ENCODE measurements at places on chromosomes 16 and 17.

DNA sequence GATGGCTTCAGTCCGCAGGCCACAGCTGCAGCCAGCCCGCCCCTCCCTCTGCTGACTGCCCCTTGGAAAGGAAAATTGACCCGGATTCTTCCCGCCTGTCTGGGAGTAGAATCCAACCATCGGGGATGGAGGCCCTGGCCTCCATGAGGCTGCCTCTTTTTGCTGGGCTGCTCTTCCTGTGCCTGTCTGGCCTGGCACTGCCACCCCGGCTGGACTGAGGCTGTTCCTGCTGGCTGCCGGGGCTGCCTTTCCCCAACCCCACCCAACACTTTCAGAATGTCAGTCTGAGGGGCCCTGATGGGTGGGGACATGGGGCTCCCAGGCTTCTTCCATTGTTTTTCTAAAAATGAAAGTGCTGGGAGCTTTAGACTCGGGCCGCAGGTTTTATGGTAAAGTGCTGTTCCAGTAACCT is 7.3 kb downstream of the BAHCC1 start:
- no peak for DNase-seq

GRCh38 chr17:39919087-39919683 is 750 bp upstream of the GSDMB start:
- DNase-seq = no peak

GRCh38 chr17:39618246-39618913 is 8.4 kb upstream of the PPP1R1B start:
- DNase-seq = no peak

- no peak for DNase-seq
Measured at GRCh38 chr17:75013092-75013559, 656 bp downstream of the MRPL58 start.

DNA sequence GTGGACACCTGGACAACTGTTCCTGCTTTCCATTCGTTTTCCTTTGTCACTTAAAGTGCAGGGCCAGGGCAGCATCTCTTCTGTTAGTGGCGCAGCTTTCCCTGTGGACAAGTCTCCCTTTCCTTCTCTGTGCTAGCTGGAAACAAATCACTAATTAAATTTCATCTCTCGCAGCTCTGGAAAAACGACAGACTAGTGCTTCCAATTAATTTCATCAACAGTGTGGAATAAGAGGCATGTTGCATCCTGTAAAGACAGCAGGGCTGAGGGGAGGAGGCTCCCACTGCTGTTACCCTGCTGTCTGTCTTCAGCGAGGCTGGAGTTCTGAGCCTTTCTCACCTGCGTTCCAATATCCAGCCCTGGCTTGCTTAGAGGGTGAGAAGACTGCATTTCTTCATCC is 352.1 kb upstream of the HSBP1 start:
- DNase-seq = no peak

GRCh38 chr17:77400445-77400870 is 259.7 kb downstream of the SEC14L1 start:
- DNase-seq = peak; percentile 71

- no peak for DNase-seq
Measured at GRCh38 chr17:41071606-41072360, 6.1 kb upstream of the KRTAP2-4 start.

GRCh38 chr17:7019367-7019766 is 3.5 kb upstream of the BCL6B start:
- DNase-seq = no peak

DNA sequence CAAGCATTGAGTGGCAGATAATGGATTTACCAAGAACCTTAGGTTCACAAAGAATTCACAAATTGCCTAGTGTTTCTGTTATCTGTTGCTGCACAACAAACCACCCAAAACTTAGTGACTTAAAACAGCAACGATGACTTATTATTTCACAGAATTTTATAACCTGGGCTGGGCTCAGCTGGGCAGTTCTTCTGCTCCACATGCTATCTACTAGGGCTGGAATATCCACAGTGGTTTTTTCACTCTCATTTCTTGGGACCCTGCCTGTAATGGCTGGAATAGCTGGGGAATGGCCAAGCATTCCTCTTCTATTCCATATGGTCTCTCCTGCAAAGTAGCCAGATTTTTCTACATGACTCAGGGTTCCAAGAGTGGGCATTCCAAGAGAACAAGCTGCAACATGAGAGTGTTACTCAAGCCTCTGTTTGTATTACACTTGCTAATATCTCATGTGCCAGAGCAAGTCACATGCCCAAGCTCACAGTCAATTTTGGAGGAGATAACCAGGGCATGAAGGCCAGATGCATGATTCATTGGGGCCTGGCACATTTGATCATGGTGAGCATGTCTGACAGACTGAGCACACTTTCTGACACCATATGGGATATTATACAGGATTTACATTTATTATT is 4.9 kb upstream of the PSMD7 start:
- DNase-seq = no peak

DNA sequence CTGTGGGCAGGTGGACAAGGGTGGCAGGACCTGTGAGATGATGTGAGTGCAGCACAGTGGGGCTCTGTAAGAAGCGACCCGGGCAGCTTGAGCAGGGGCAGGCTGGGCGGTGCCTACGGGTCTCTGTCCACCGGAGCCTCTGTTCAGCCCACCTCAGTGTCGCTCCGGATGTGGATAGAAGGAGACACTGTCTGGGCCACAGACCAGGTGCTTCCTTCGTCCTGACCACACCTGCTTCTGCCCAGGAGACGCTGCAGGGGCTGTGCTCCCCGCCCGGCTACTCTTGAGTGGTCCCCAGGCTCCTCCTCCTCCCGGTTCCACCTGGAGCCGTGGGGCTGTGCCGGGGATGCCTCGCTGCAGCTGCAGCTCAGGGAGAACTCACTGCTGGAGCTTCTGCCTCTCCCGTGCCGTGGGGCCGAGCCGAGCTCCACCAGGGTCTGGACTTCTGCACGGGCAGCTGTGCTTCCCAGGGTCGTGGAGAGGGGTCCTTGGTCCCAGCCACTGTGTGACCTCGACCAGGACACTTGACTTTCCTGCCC is 21.5 kb downstream of the METRNL start:
- DNase-seq = no peak

DNA sequence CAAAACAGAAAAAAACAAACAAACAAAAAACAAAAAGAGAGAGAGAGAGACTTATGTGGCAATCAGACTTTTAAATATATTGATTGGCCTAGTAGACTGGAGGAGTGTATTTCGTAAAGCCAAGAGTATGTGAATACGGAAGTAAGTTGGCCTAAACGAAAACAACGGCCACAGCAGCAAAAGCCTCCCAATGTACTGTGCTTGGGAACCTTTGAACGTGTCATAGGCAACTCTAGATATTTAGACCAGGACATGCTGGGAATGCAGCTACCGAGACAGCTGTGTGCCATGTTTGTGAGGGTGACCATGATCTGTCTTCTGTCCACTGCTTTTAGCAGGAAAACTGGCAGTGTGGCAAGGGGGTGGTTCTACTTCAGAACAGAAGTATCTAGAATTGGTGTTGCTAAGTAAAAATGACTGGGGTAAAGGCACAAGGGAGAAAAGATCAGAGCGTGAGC is 7.4 kb downstream of the MAF start:
- no peak for DNase-seq

GRCh38 chr16:424033-424622 is 1.3 kb upstream of the RAB11FIP3 start:
- no peak for DNase-seq

- no peak for DNase-seq
Measured at GRCh38 chr17:36611345-36612072, 10.1 kb downstream of the MRM1 start.

- no peak for DNase-seq
Measured at GRCh38 chr17:39462631-39463375, 1.5 kb downstream of the CDK12 start.

DNA sequence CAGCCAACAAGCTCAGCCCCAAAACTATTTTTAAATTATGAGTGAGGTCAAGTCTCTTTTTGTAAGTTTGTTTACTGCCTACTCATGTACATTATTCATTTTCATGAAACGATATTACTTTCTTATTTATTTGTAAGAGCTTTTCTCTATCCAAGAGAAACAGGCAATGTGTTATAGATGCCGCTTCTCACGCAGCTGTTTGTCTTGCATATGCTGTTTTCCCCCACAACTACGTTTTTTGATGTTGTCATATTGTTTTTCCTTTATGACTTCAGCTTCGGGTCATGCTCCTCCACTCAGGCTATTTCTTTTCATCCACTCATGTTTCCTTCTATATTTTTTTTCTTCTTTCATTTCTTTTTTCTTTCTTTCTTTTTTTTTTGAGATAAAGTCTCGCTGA is 20.0 kb downstream of the ITGAE start:
- no peak for DNase-seq

- DNase-seq = no peak
Measured at GRCh38 chr17:58005031-58005727, 1.9 kb downstream of the SRSF1 start.

- DNase-seq = no peak
Measured at GRCh38 chr16:13029786-13030185, 128.4 kb downstream of the SHISA9 start.

- DNase-seq = no peak
Measured at GRCh38 chr16:11149011-11149616, 106.9 kb downstream of the SOCS1 start.

- no peak for DNase-seq
Measured at GRCh38 chr16:58638148-58639036, 8.8 kb upstream of the CNOT1 start.

GRCh38 chr16:47067203-47067602 is 76.5 kb downstream of the NETO2 start:
- DNase-seq = no peak

DNA sequence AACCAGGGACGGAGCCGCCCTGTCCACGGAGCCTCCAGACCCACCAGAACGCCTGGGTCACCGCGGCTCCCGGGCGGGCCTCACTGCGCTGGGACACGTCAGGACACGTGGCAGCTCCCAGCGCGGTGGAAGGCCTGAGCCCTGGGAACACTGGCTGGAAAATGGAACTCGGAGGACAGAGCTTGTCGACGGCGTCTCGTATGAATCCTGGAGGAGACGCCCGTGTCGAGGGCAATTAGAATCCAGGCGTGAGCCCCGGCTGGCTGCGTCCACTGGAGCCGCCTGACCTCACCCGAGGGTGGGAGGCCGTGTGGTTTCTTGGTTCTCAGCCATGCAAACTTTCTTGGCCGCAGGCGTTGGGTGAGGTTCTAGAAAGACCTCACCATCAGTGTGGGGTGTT is 173.9 kb downstream of the LAT start:
- no peak for DNase-seq

- no peak for DNase-seq
Measured at GRCh38 chr16:58299757-58300349, 5.0 kb upstream of the PRSS54 start.

- no peak for DNase-seq
Measured at GRCh38 chr16:56488035-56488434, 31.8 kb downstream of the BBS2 start.

- DNase-seq = no peak
Measured at GRCh38 chr17:80349151-80349651, 65.8 kb upstream of the ENDOV start.

GRCh38 chr16:15949210-15950160 is at the start of gene ABCC1:
Gene ABCC1, plus strand, starts transcription at chr16:15949616. Its CDS starts 136 bp downstream, at chr16:15949752.
- peak; percentile 40 for DNase-seq

- no peak for DNase-seq
Measured at GRCh38 chr16:14462811-14463210, 167.2 kb downstream of the PARN start.

- no peak for DNase-seq
Measured at GRCh38 chr16:31301708-31302400, 42.1 kb downstream of the ITGAM start.

- no peak for DNase-seq
Measured at GRCh38 chr16:26913851-26914250, 152.9 kb upstream of the C16orf82 start.

- no peak for DNase-seq
Measured at GRCh38 chr17:36817483-36818048, 119.7 kb upstream of the LHX1 start.

GRCh38 chr16:72236866-72237265 is 64.9 kb upstream of the PMFBP1 start:
- DNase-seq = no peak

DNA sequence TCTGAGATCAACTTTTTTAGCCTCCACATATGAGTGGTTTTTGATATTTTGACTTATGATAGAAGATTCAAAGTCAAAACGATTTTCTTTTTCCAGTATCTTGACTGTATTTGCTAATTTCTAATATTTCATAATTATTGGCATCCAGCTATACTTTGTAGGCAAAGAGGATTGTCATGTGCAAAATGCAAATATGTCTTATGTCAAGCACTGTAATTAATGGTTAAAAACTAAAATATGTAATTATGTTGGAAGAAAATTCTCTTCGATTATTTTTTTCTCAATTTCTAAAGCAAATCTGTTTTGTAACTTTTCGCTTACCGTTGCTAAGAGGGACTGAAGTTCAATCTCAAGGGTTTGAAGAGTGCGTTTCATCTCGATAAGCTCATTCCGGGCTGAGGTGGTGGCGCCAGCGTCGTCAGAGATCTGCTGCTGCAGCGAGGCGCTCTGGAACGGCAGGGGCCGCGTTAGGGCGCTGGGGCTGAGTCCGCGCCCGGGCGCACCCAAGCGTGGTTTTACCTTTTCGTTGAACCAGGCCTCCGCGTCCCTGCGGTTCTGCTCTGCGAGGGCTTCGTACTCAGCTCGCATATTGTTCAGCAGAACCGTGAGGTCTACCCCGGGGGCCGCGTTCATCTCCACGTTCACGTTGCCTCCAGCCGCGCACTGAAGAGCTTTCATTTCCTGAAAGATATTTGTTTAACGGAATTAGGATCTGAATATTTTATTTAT is 3.0 kb downstream of the KRT27 start:
- peak; percentile 10 for DNase-seq

- DNase-seq = no peak
Measured at GRCh38 chr17:55334881-55335540, 70.3 kb downstream of the HLF start.

DNA sequence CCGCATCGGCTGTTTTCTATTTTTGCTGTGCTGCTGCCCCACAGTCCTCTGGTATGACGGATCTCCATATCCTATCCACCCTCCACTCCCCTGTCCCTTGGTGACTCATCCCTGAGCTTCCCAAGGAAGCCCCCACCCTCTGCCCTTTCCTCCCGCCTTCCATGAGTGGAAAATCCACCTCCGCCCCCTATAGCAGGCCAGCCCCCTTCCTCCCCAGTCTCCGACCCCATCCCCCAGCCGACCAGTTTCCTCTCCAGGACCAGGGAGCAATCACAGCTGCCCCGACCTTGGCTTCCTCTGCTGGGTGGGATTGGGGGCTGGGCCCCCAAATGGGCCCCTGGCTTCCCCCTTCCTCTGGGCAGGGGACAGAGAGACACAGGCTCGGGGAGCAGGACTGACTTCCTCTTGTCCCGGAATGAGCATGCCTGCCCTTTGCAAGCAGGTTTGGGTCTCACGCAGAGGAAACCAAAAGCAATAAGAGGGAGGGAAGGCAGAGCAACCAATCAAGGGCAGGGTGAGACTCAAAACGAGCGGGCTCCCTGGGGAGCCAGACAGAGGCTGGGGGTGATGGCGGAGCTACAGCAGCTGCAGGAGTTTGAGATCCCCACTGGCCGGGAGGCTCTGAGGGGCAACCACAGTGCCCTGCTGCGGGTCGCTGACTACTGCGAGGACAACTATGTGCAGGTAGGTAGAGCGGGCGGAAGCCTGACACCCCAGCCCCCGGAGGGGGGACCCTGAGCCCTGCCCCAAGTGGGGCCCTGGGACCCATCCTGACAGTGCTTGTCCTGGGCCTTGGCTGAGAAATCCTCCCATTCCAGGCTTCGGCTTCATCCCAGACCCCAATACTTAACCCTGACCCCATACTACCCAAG is at the start of the genes ABI3 and GNGT2:
ABI3 (plus strand) TSS at position 550 of the 872 bp plus-strand sequence; CDS start at position 568, 18 bp downstream.
GNGT2 (minus strand) TSS at position 417 of the 872 bp plus-strand sequence. CDS start 3,152 bp downstream, outside the sequence.
- DNase-seq = peak; percentile 41

- no peak for DNase-seq
Measured at GRCh38 chr16:31333686-31334649, 21.0 kb upstream of the ITGAX start.

Data from activated CD4-positive, alpha-beta T cell treated with anti-CD3 and anti-CD28 coated beads for 1 hour (primary cell).